ENCODE measurements at places on chromosomes 13 and 19.

- DNase-seq: no peak
These were observed 3.5 kb downstream of the MAP4K1 start for GRCh38 chr19:38614289-38614688.

DNA sequence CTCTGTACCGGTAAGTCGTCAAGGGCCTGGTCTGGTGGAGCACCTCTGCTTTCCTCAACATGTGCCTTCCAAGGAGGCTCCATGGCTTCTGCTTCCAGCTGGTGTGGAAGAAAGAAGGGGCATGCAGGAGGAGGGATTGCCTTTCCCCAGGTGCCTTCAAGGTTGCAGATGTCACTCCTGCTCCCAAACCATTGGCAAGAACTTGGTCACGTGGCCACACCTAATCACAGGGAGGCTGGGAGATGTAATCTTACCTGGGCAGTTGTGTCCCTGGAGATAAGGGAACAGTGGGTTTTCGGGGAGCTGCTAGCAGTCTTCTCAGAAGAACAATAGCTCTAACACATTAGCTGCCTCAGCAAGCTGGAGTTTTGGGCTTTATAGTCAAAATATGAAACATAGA is 9.7 kb upstream of the GPR18 start:
- DNase-seq: no peak

- DNase-seq: no peak
These were observed 103.9 kb downstream of the ZIC5 start for GRCh38 chr13:99867535-99868257.

- DNase-seq: no peak
These were observed 4.0 kb upstream of the MEIS3 start for GRCh38 chr19:47423203-47423882.

DNA sequence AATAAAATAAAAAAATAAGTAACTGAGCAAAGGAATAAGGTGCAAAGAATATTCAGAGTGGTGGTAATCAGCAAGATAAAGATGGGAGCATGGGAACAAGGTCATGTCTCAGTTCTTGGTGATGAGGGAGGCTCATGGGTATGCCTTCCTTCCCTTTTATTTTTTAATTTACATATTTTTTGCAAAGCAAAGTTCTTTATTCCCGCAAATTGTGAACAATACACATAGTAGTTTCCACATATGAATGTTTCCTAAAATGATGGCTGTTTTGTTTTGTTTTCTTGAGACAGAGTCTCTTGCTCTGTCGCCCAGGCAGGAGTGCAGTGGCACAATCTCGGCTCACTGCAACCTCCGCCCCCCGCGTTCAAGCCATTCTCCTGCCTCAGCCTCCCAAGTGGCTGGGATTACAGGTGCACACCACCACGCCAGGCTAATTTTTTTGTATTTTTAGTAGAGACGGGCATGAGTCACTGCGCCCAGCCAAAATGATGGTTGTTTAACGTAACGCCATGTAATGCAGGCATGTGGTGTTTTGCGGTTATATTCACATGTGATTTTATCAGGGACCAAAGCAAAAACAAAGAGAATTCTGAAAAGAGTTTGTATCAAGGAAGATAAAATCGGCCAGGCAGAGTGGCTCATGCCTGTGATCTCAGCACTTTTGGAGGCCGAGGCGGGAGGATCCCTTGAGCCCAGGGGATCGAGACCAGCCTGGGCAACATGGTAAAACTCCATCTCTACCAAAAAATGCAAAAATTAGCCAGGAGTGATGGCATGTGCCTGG is 4.5 kb upstream of the ADGRE2 start:
- no peak for DNase-seq

- DNase-seq: no peak
These were observed 21.9 kb upstream of the USP12 start for GRCh38 chr13:27193496-27193895.

DNA sequence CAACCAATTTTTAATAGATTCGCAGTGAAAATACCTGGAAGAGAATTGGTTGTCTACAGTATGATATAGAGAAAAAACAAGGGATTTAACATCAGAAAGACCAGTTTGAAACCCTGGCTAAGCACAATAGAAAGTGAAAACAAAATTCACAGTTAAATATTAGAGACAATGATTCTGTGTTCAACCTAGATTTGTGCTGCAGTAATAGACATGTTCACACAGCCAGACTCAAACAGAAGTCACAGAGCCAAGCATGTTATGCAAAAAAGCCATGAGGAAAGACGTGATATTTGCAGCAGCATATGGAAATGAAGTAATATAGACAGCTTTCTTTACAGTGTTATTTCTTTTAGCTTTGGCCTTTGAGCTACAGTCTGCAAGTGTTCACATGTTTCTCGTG is 48.1 kb downstream of the SCEL start:
- no peak for DNase-seq

DNA sequence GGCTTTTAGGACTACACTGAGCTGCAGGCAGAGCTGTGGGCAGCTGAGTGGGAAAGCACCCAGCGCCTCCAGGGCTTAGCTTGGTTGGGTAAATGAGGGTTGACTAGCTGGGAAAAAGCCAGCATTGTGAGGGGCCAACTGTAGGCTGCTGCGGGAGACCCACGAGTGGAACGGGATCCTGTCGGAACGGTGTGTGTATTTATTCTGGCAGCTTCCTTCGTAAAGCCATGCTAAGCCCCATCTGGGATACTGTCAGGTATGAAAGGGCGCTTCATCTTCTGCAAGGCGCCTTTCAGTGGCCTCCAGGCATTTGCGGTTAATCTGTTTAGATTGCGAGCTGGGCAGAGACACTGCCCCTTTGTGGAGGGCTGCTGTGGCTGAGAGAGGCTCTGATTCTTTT is 39.5 kb upstream of the CNMD start:
- no peak for DNase-seq

GRCh38 chr13:47478985-47479384 is 522.1 kb downstream of the SUCLA2 start:
- DNase-seq: no peak

DNA sequence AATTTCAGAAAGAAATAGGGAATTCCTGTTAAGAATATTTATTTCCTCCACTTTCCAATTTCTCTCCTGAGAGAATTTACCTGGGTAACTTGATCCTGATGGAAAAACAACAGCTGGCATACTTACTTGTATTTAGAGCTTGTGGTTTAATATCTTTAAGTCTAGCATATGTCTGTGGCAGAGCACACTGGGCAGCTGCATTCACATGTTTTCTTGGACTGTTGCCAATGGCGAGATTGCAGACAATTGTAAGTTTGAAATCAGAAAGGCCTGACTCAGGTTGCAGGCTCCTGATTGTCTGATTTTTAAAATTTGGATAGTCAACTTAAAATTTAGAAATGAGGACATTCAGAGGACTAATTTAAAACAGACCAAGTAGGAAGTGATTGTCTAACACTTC is 66.9 kb downstream of the NHLRC3 start:
- DNase-seq: no peak

- no peak for DNase-seq
These were observed 50.9 kb upstream of the TPM4 start for GRCh38 chr19:16025108-16026101.

DNA sequence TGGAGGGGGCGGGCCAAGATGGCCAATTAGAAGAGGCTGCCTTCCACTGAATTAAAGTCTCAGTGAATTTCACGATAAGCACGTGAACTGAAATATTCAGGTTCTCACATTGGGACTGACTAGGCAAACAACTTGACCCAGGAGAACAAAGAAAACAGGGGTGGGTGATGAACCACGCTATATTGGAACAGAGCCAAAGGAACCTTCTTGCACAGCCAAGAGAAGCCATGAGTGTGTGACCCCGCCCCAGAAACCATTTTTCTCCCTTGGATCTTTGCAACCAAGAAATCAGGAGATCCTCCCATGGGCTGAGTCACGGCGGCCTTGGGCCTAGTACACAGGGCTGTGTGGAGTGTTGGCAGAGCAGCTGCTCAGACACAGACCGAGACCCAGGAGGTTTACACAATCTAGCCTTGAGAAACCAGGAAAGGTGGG is 36.8 kb downstream of the ERICH4 start:
- DNase-seq: no peak

DNA sequence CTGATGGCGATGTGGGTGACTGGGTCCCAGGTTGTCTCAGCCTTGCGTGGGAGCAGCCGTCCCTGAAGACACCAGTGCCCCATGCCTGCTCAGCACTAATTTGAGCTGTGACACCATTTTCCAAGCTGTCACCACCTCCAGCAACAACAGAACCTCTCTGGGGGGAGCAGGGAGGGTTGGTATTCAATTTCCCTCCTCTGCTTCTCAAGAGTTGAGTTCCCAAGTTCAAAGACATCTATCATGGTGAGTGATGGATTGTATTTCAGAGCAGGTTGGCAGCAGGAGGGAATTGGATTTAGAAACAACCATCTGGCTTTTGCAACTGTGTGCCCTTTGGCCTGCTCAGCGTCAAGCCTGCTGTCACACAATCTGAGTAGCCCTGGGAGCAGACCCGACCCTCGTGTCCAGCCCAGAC is 46.9 kb upstream of the UQCRFS1 start:
- no peak for DNase-seq
